ENCODE measurements at places on chromosomes 5 and 9.

- no peak for DNase-seq
Observed at GRCh38 chr5:139222346-139222745, 24.2 kb upstream of the SIL1 start.

- DNase-seq: no peak
Observed at GRCh38 chr9:119003201-119003611, 366.0 kb downstream of the BRINP1 start.

DNA sequence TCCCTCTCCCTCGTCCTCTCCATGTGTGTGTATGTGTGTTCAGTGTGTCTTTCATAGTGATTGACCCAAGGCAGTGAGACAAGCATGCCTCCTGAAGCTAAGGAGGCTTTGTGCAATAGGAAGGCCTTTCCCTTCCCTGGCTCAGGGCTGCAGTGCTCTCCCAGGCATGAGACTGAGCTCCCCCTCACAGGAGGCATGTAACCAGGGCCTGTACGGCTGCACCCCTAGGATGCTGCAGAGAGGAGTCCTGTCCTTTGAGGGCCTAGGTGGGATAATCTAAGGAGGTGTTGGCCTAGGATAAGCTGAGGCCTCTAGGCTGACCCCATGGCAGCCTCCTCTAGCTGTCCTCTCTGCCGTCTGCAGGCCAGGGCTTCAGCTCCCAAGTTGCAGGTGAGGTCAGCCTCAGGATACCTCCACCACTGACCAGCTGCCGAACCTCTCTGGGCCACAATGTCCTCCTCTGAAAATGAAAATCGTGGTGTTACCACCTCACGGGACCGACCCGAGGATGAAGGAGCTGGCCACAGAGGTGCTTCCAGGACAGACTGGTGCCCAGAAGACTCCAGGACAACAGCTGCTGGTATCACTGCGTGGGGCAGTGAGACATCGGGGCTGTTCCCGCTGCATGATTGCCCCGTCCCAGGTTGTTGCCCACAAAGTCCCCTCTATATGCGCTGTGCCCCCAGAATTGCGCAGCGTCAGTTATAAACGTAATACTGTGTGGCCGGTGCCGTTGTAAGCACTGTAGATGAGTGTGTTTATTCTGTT is 129.6 kb downstream of the BARX1 start:
- DNase-seq: no peak

DNA sequence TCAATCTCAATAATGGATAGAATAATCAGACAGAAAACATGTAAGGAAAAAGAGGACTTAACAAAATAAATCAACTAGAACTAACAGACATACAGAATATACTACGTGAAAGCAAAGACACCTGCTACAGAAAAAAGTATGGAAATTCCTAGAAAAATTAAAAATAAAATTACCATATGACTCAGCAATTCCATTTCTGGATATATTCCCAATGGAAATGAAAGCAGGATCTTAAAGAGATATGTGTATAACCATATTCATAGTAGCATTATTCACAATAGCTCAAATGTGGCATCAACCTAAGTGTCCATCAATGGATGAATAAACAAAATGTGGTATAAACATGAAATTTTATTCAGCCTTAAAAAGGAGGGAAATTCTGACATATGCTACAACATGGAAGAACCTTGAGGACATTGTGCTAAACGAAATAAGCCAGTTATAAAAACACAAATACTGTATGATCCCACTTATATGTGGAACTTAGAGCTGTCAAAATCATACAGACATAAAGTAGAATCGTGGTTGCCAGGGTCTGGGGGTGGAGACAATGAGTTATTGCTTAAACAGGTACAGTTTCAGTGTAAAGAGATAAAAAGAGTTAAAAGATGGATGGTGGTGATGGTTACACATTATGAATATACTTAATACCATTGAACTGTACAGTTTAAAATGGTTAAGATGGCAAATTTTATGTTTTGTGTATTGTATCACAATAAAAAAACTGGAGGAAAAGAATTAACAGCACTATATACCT is 6.9 kb downstream of the PLAA start:
- no peak for DNase-seq

DNA sequence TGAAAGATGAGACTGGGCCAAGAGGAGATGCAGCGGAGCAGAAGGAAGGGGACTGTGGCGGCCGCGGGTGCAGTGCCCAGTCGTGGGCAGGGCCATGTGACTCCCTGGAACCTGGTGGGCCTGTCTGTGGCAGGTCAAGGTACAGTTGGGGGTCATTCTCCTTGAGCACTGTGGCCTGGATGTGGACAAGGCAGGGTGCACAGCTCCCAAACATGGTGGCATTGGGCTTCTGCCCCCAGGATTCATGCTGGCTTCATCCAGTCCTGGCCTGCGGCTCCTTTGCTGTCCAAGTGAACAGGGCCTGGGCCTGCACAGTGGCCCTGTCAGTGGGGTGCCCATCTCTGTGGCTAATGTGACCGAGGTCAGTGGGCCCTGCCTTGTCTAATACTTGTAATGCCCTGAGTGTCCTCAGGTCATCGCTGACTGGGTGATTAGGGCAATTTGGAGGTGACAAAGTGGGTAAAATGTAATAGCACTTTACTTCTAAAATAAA is 39.9 kb downstream of the CEP72 start:
- DNase-seq: no peak

DNA sequence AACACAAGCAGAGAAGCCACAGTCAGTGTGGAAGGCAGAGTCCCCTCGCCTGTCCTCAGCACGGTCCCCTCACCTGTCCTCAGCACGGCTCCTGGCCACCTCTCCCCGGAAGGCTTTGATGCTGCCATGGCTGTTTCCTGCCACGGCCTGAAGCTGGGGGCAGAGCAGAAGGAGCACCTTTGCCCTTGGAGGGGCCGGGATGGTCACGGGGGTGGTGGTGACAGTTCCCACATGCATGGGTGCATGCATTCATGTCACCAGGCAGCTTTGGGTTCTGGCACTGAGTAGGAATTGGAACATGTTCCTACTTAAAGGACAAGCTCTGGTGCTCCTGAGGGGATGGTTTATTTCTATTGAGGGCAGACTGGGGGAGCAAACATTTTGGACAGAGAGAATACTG is 57.8 kb upstream of the PHYKPL start:
- DNase-seq: no peak

DNA sequence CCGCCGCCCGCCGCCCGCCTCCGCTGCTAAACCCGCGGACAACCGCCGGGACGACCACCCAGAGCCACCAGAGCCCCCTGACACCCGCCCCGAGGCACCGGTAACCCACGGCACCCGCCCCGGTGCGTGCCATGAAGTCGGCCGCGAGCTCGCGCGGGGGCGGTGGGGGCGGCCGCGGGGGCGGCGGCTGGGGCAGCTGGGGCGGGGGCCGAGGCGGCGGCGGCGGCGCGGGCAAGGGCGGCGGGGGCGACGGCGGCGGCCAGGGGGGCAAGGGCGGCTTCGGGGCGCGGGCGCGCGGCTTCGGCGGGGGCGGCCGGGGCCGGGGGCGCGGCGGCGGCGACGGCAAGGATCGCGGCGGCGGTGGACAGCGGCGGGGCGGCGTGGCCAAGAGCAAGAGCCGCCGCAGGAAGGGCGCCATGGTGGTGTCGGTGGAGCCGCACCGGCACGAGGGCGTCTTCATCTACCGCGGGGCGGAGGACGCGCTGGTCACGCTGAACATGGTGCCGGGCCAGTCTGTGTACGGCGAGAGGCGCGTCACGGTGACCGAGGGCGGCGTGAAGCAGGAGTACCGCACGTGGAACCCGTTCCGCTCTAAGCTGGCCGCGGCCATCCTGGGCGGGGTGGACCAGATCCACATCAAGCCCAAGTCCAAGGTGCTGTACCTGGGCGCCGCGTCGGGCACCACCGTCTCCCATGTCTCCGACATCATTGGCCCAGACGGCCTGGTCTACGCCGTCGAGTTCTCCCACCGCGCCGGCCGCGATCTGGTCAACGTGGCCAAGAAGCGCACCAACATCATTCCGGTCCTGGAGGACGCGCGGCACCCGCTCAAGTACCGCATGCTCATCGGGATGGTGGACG is 499 bp downstream of the FBLL1 start:
- DNase-seq: no peak

DNA sequence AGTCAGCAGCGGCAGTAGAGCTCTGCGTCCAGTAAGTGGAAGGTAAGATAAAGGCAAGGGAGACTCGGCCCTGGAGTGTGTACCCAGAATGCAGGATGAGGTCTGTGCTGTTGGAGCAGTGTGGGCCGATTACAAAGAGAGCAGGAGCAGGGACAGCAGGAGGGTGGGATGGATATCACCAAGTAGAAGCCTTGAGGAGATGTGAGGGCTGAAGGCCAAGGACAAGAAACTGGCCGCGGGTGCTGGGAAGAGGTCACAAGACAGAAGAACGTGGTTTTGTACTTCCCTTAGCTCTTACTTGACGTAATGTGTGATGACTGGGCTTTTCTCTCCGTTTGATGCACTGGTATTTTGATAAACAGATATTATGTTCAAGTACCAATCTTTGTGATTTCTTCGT is 43.7 kb downstream of the OR2V1 start:
- no peak for DNase-seq

GRCh38 chr5:78653681-78654366 is 5.3 kb upstream of the LHFPL2 start:
- DNase-seq: no peak

DNA sequence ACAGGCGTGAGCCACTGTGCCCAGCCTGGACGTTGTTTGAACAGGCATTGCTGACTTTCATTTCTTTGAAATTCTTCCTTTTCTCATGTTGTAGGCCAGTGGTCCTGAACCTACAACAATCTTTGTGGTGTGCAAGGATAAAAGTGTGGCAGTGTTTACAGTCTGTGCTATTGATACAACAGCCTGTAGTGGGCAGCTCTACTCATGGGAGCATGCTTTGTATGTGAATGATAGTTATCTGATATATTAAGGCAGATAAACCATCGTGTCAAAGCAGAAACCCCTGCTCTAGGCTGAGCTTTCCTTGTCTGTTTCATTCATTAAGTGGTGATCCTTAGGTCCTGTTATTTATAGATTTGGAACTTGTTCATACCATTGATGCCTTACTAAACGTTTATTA is 42.6 kb downstream of the CSNK1G3 start:
- DNase-seq: no peak

- no peak for DNase-seq
Observed at GRCh38 chr9:70484232-70485130, 70.0 kb upstream of the KLF9 start.

- DNase-seq: no peak
Observed at GRCh38 chr5:38650540-38650939, 94.1 kb upstream of the LIFR start.

DNA sequence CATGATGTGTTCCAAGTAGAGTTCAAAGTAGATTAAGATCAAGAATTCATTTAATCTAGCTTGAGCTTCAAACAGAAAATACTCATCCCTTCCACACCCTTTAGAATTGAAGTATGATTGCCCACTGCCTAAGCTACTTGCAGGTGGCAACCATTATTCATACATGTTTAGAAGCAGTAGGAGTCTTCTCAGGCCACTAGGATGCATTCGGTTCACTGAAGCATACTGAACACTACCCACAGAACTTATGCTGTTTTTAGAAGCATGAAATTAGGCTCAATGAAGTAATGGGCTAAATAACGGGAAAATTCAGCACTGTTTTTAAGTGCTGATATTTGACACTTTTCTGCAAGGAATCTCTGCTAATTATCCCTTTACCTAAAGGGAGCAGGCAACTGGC is 263.4 kb downstream of the DEPDC1B start:
- DNase-seq: no peak

Measured in activated CD4-positive, alpha-beta T cell treated with anti-CD3 and anti-CD28 coated beads, Interleukin-2, amount 50 U/mL, for 1 hour (primary cell).